Left lung (tissue), 14 donors: ENCODE measurements at places on chromosomes 16 and 17. TPM values are rescaled to one million over a fixed set of nuclear protein-coding genes. Genes with fewer than 3 reads are reported as not detected.

DNA sequence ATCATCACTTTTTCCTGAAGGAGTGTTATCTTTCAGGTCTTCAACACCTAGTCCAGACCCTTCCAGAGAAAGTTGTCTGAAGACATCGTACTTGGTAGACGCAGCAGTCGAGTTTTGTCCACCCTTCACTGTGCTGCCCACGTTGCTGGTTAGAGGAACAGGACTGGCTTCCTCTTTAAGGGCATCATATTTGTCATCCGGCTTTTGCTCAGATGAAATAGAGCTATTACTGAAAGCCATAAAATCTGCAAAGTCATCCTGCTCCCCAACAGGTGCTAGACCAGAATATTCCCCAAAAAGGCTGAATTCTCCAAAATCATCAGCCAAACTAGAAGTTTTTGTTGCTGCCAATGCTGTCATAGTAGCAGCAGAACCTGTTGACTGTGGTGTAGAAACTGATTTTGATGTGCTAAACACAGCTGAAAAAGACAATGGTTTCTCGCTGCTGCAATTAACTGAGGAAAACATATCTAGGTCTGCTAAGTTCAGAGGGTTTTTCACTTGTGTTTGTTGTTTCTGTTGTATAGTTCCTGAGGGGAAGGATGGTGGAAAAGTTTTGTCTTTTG, 55.7 kb downstream of the SYNRG start:
- no peak for DNase-seq

KCTD2 gene
- 26.8 TPM for polyA plus RNA-seq

DNA sequence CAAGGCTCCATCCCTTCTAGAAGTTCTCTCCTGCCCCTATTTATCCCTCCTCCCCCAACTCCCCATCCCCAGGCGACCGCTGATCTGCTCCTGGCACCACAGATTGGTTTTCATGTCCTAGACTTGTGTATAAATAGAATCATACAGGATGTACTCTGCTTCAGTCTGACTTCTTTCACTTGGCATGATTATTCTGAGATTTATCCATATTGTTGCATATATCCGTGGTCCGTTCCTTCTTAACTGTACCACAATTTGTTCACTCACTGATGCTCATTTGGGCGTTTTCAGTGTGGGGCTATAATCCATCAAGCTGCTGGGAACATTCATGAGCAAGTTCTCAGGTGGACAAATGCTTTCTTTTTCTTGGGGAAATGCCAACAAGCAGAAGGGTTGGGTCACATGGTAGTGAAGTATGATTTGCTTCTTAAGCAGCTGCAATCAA, 23.9 kb downstream of the PITPNM3 start:
- DNase-seq: no peak

ERN2 gene
- polyA plus RNA-seq: 0.35 TPM

KRTAP16-1 gene
- polyA plus RNA-seq: not detected

- no peak for DNase-seq
Observed at GRCh38 chr17:79230576-79230975, 156.0 kb downstream of the ENGASE start.

JMJD8 gene
- polyA plus RNA-seq: 42.7 TPM

GRCh38 chr16:84820305-84820684, 510 bp downstream of the CRISPLD2 start:
- no peak for DNase-seq

- DNase-seq: no peak
Observed at GRCh38 chr16:20175358-20175757, 101.7 kb upstream of the GPR139 start.

GRCh38 chr17:53390575-53390974, 432.2 kb upstream of the KIF2B start:
- DNase-seq: no peak

KRTAP3-2 gene
- polyA plus RNA-seq: not detected

PLXDC1 gene
- 5.0 TPM for polyA plus RNA-seq

GRCh38 chr17:61783556-61784304, 79.6 kb downstream of the BRIP1 start:
- no peak for DNase-seq

DNA sequence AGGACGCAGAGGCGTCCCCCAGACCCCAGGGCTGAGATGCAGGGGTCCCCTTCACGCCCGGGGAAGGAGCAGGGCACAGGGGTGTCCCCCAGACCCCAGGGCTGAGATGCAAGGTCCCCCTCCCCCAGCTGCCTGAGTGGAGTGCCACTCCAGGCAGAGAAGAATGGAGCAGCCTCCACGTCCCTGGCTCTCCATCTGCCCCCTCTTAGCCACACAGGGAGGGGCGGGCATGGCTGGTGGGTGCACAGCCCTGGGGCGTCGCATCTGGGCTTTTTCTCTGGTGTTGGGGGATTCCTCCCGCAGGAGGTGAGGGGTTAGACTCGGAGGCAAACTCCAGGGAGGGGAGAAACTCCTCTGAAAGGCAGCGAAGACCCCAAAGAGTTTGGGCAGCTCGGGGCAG, 17.5 kb downstream of the CIBAR2 start:
- no peak for DNase-seq

- no peak for DNase-seq
Observed at GRCh38 chr16:68273896-68274295, 9.6 kb downstream of the SLC7A6 start.

DNA sequence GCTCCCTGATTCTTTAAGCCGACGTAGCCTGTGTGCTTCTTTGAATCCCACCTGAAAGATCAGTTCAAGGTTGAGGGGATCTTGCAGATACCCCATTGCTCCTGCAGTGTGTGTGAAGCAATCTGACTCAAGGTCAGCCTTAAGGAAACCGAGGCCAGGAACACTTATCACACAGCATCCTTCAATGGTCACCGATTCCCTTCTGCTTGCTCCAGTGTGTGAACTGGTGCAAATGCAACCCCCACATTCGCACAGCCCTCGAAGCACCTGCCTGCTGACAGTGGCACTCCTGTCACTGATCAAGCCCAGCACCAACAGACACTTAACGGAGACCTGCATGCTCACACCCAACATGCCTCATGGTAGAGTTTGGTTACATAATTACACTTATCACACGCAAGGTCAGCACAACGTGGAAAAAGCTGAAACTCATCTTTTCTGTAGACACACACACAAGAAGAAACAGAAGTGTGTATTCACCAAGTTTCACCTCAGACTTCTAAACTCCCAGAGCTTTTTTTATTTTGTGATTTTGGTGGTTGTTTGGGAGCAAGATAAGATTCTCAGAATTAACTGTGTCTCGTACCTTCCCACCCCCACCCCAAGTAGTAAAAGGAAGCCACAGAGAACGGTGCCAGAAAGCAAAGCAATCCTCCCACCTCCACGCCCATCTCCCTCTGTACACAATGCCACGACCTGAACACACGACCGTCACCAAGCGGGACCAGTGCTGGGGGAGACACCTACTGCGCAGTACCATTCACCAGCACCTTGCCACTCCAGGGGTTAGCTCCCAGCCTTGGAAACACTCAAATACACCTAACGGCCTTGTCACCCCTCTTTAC, 37.2 kb downstream of the LITAFD start:
- no peak for DNase-seq

DNA sequence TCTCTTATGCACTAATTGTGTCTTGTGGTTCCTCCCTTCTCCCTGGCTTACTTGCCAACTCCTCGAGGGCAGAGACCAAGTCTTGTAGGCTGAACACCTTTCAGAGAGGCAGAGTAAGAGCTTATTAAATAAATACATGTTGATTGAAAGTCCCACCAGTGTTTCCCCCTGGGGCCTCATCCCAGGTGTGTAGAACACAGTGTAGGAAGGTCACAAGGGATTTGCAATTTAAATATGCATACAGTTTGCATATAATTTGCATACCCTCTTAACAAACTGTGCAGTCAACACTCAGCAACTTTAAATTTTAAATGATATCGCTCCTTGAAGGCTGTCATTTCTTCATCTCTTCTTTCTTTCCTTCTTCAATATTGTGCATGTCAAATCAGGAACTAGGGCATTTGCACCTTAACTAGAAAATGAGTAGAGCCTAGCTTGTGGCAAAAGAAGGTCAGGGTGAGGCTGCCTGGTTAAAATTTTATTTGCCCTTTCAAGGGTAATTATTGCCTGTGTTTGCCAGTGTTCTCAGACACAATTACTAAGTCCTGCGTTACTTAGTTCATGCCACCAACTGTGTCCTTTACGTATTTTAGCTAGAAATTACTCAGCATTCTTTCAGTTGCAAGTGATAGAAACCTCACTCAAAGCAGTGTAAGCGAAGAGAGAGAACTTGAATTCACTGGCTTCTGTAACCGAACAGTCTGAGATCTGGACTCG, 465.7 kb downstream of the HAPSTR1 start:
- DNase-seq: no peak

AIPL1 gene
- not detected for polyA plus RNA-seq

DNA sequence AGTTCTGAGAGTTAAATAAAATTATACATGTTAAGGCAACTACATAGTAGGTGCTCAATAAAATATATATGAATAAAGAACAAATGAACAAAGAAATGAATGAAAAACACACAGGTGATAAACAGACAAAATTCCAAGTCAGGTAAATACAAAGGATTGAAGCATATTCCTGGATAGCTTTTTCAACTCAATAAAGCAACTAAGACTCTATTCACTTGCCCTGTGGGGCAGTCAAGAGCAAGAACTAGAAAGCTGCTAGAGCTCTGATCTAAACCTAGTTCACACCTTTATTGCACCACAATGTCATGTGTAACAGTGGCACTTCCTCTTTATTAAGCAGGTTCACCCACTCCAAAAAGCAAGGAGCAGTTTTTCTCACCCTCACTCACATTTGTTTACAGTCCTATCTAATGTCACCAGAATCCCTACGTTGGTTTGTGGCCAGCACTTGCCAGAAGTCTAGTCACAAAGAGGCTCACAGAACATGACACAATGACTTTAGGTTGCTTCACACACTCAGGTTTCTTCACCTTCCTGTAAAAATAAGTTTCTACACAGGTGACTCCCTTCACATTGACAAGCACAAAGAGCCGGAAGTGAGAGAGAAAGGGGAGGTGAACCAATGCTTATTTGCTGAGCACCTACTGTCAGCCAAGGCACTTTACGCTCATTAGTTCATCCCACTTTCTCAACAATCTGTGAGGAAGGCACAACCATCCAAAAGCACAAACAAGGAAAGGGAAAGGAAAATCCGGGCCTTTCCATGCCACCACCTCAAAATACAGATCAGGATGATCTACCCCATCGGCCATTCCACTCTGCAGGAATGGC, 70.8 kb downstream of the XPO6 start:
- no peak for DNase-seq

C16orf92 gene
- not detected for polyA plus RNA-seq

CACNG5 gene
- polyA plus RNA-seq: not detected

GRCh38 chr16:11392041-11392581, 46.9 kb downstream of the RMI2 start:
- DNase-seq: no peak

GPRC5B gene
- polyA plus RNA-seq: 34.2 TPM

DNA sequence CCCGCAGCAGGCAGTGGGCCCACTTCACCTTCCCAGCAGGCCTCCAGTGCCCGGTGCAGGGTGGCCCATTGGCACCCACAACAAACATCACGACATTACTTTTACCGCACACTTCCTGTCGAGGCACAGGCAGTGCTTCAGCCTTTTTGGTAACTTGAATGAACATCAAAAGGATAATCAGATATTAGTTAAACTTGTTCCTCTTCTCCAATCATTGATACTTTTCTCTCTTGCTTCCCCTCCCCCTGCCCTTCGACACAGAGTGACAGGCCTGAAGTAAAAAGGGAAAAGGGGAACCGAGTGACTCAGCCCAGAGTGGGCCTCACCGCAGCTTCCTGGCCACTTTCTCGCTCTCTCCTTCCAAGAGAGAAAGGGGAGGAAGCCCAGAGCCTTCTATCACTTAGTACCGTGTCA, 507.0 kb downstream of the MAF start:
- peak; percentile 68 for DNase-seq

GRCh38 chr17:841313-841712, 59.2 kb downstream of the MRM3 start:
- DNase-seq: no peak

DNA sequence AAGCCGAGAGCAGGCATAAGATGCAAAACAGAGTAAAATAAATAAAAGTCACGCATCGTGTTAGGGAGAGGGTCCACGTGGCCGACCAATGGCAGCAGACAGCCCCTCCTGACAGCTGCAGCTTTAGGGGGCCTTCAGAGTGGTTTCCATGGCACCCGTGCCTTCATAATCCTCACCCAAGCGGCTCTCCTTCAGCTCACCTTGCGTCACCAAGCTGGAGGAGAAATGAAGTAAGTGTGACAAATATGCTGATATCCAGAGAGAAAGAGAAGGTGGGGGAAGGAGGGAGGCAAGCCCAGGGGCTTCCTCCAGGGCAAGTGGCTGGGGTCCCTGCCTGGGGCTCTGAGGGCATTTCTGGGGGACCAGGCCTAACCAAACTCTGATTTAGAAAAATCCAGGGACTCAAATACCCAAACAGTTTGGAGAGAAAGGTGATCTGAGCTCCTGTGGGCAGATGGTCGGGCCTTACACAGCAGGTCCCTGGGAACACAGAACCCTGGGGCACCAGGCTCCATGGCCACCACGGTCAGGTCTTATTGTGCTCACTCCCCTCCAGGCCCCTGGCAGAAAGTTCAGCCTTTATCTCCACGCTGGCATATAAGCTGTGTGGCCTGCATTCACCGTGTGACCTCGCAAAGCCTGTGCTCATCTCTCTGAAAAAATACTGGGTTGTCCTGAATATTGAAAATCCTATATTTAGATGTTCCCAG, 80.7 kb upstream of the TNRC6C start:
- DNase-seq: peak; percentile 21

KRTAP2-1 gene
- polyA plus RNA-seq: not detected

GRCh38 chr17:69471406-69471805, 56.9 kb downstream of the MAP2K6 start:
- no peak for DNase-seq
